ENCODE measurements at places on chromosomes 3 and 15.

- no peak for DNase-seq
Observed at GRCh38 chr3:30513374-30514152, 92.8 kb upstream of the TGFBR2 start.

DNA sequence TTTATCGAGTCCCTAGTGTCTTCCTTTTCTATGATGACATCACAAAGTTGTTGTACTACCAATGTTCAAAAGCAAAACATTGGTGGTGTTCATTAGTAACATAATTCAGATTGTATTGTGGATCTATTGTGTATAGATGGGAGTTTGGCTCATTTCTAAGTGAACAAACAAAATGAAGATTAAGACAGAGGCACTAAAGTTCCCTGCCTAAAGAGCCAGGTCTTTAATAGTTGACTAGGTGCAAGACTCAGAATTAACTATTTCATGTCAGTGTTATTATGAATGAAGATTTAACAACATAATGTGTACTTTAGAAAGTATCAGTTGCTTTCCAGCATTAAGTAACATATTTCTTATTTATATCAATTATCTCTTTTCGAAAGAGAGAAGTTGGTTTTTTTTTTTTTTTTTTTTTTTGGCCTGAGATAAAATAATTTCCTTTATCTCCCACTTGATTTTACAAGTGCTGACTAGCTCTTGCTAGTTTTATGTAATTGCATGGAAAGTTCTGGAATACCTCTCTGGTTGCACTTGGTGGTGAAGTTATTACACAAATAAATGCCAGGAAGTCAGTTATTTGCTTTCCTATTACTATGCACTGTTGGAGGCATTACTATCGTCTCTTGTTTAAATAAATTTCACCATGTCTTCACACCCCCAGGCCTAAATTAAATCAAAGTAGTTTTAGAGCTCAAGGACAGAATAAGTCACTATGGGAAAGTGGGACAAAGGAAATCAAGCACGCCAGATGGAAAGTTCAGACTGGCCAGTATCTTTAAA lies 48.7 kb downstream of the NAALADL2 start:
- DNase-seq: no peak

DNA sequence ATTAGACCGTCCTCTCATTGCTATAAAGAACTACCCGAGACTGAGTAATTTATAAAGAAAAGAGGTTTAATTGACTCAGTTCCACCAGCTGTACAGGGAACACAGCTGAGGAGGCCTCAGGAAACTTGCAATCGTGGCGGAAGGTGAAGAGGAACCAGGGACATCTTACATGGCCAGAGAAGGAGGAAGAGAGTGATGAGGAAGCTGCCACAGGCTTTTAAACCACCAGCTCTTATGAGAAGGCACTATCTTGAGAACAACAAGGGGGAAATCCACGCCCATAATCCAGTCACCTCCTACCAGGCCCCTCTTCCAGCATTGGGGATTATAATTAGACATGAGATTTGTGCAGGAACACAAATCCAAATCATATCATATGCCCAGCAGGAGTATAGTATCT lies 138.5 kb downstream of the ALCAM start:
- no peak for DNase-seq

DNA sequence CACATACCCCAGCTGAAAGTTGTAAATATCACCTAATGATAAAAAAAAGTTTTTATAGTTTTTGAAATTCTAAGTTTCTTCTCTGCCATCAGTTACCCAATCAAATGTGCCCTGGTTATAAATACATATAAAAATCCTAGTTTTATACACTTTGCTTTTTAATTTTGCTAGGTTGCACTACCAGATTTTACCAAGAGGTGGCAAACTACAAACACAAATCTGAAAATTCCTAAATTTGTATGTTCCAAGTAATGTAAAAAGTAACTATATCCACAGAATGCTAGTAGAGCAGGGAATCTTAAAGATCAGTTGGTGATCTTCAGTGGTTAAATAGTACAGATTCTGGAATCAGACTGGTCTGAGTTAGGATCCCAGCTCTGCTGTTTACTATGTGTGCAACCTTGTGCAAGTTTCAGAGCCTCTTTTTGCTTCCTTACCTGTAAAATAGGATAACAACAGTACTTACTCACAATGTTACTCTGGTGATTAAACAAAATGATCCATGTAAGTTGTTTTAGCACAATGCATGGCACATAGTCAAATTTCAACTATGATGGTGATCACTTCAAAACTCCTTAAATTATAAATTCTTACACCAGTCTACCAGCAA lies 11.0 kb downstream of the TRPM7 start:
- DNase-seq: peak; percentile 73

GRCh38 chr3:132569580-132569979 lies 27.5 kb upstream of the ACKR4 start:
- DNase-seq: no peak

GRCh38 chr3:183698756-183699155 lies 1.2 kb downstream of the YEATS2 start:
- DNase-seq: peak; percentile 21

GRCh38 chr3:115524549-115524948 lies 98.8 kb upstream of the GAP43 start:
- DNase-seq: no peak

DNA sequence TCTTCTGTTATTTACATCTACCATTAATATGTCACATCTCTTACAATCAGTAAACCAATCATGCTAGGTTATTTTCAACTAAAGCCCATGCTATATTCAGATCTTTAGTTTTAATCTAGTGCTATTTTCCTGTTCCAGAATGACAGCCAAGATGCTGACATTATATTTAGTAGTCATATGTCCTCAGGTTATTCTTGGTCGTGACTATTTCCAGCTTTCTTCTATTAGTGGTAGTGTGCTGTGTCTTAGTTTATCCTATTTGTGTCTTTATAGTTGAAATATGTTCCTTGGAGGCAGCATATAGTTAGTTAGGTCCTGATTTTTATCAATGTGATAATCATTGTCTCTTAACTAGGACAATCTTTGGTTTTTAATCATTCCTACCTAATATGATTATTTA lies 566.5 kb downstream of the CADM2 start:
- no peak for DNase-seq

DNA sequence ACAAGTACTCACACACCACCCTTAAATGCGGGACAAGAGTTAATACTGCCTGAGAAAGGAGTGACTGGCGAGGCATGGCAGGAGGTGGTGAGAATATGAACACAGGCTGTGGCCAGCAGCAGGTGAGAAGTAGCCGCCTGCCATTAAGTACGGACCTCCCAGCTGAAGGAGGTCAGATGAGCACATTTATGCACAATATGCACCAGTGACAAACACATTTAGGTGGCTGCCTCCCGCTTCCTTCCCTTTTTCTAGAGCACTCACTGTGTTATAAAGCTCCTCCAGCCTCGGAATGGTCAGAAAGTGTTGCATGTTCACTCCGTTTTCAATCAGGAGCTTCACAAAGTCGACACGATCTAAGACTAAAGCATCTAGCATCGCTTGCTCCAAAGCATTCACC lies 52.4 kb downstream of the TRPM1 start:
- DNase-seq: no peak

GRCh38 chr3:183564046-183564445 lies 8.5 kb upstream of the KLHL6 start:
- DNase-seq: no peak

GRCh38 chr15:76864586-76864985 lies 40.6 kb downstream of the SCAPER start:
- DNase-seq: no peak

DNA sequence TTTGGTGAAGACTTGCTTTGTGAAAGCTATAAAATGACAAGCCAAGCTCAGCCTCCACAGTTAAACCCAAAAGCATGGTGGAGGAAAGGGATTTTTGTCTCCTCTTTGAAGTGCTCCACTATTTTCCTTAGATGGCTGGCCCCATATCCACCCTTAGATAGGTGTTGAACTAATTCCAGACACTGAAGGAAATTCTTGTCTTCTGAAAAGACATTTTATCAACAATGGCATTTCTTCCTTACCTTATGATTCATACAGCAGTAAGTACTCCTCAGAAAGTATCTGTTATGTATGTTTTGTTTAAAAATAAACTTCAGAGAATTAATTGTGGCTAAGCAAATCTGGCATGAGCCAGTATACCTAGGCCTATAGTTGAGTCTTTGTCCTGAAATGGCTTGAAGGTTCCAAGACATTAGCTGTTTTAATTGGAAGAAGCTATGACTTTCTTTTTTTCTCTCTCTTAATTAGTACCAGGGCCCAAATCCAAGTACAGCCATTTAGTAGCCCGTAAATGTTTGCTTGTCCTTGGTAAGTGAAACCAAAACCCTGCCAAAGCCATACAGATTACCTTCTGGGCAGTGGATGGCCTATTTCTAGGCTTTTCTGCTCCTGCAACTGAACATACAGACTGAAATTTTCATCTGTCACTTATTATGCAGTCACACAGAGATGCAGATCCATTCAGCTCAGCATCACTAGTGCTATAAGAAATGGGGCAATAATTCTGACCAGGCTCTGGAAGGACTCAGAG lies 5.1 kb upstream of the BFSP2 start:
- DNase-seq: no peak

GRCh38 chr3:76871655-76872054 lies 168.2 kb upstream of the ROBO2 start:
- no peak for DNase-seq

GRCh38 chr3:175485436-175485835 lies 626.3 kb downstream of the NAALADL2 start:
- DNase-seq: no peak

DNA sequence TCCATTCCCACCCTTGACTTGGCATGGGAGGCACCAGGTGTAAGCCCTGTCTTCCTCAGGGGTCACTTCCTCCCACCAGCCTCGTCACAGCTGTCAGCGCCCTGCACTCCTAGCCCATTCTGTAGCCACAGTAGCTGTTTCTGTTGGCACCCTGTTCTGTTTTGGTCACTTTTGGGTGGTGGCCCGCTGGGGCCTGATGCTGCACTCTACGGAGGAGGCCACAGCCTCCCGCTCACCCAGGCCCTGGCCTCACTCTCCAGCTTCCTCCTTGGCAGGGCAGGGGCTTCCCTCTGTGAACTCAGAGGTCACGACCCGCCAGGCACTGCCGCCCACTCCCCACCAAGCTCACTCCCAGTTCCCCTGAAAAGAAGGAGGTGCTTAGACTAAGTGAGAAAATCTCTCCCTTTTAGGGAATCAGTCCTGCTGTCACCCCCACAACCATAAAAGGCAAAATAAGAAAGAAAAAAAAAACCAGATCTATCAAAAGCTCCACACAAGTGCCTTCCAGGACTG lies 68.4 kb downstream of the MGLL start:
- no peak for DNase-seq

- DNase-seq: peak; percentile 34
Observed at GRCh38 chr3:55489798-55490132, 2.7 kb upstream of the WNT5A start.

GRCh38 chr15:77001351-77001750 lies 6.4 kb downstream of the PSTPIP1 start:
- no peak for DNase-seq

GRCh38 chr15:59522988-59523461 lies 85.0 kb downstream of the FAM81A start:
- no peak for DNase-seq

DNA sequence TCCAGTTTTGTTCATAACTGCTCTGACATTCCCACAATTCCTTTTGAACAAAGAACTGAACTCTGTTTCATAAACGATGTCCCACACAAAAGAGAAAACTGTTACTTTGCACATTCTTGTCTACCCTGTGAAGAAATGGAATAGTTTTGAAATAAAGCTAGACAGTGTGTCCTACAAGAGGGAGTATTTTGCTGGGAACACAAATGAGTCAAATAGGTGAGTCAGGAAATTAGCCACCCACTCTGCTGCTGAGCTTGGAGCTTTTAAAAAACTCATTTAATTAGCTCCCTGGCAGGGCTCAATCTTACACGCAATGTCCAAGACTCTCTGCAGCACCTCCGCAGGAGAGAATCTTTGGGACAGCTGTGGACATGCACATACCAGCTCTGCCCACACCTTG lies 193.4 kb downstream of the SLC9A9 start:
- no peak for DNase-seq

GRCh38 chr15:101530224-101530958 lies 40.9 kb upstream of the PCSK6 start:
- DNase-seq: no peak

All from muscle of back (tissue), 13 donors.